ENCODE measurements at places on chromosomes 1 and 21.

DNA sequence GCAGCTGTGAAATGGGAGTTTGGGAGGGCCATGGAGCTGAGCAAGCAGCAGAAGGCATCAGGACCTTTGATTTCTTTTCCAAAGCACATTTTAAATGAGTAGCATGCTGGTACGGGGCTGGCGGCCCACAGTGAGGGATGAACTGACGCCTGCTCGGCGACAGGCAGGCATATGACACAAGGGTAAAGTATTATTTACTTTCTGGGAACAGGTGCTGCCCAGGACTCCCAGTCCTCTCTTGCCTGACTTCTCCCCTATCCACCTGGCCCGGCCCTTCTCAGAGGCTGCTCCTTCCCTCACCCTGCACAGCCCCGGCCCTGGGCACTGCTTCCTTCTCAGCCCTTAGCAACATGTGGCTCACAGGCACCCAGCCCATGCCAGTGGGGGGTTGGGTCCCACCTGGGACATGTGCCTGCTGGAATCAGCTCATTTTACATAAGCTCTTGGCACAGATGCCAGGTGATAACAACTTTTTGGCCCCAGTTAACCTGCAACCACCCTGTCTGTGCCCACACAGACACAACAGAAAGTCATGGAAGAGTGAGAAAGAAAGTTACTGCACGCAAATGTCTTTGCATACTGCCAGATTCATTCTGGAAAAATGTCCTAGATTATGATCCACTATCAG is 112.3 kb upstream of the GADD45A start:
- DNase-seq = no peak

DNA sequence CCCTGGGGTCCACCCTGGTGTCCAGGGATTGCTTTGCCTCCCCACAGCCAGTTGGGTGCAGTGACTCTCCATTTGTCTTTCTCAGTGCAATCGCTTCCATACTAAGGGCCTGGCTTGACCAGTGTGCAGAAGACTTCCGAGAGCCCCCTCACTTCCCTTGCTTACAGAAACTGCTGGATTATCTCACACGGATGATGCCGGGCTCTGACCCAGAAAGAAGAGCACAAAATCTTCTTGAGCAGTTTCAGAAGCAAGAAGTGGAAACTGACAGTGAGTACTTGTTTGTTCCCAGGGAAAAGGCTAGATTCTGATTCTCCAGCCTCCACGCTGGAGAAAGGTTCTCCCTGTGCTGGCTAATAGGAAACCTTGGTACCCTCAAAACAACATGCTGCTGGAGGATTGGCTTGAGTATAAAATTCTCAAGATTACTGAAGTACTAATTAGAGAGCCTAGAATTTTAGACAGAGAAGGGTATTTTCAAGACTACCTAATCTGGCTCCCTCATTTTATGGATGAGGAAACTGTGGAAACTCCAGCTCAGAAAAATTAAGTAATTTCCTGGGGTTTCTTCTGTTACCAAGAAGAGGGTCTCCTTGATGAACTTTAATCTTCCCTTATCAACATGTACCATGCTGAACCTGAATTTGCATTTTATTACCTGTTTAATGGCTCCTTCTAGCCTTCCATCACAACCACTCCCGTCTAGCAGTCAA is 75.8 kb downstream of the RGL1 start:
- DNase-seq = no peak

- DNase-seq = no peak
These were observed 188.2 kb upstream of the LYPLAL1 start for GRCh38 chr1:218985424-218985984.

- DNase-seq = no peak
These were observed 71.3 kb downstream of the OBSCN start for GRCh38 chr1:228279011-228279721.
